Muscle of arm (tissue), 14 donors: ENCODE measurements at places on chromosomes 4 and X. TPM values are rescaled to one million over a fixed set of nuclear protein-coding genes. Genes with fewer than 3 reads are reported as not detected.

The PCYT1B gene
- polyA plus RNA-seq, result 3.1 TPM

The PLAC1 gene
- 2.4 TPM for polyA plus RNA-seq

The ARMCX1 gene
- polyA plus RNA-seq, result 89.0 TPM

The HSFX4 gene
- not detected for polyA plus RNA-seq

The MAGEE1 gene
- 3.3 TPM for polyA plus RNA-seq

The PHOX2B gene
- polyA plus RNA-seq, result 0.08 TPM

The HTN3 gene
- not detected for polyA plus RNA-seq

The ANKRD17 gene
- polyA plus RNA-seq, result 52.3 TPM

The CCKAR gene
- polyA plus RNA-seq, result not detected

The TRIM60 gene
- not detected for polyA plus RNA-seq

The CFI gene
- polyA plus RNA-seq, result 5.0 TPM

The NOX1 gene
- polyA plus RNA-seq, result 0.42 TPM

- DNase-seq, result no peak
Measured at GRCh38 chrX:952816-953215, 259.6 kb downstream of the CRLF2 start.

DNA sequence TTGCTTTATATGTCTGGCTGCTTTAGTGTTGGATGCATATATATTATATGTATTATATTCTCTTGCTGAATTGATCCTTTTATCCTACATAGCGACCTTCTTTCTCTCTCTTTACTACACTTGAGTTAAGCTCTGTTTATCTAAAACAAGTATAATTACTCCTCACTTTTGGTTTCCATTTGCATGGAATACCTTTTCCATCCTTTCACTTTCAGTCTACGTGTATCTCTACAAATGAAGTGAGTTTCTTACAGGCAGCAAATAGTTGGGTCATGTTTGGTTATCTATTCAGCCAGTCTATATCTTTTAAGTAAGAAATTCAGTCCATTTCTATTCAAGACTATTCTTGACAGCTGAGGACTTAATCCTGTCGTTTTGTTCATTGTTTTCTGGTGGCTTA lies 167.5 kb upstream of the USP38 start:
- DNase-seq, result no peak

- no peak for DNase-seq
Measured at GRCh38 chrX:99394456-99394855, 1015.6 kb downstream of the PCDH19 start.

DNA sequence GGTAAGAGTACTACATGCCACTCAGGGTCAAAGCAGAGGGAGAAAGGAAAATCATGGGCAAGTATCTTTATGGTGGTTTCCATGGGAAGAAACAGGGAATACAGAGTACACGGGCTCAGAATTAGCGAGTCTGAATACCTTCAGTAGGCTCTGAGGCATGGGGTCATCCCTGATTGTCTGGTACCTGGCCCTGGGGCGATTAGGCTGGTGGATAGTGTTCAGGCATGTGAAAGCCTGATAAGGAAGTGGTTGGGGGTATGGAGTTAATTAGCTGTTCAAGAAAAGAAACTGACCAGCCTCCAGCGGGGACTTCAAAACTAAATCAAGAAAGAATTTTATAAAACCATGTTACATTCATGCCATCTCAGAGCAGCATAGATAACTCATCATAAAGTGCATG lies 518.8 kb downstream of the RAB28 start:
- DNase-seq, result no peak

DNA sequence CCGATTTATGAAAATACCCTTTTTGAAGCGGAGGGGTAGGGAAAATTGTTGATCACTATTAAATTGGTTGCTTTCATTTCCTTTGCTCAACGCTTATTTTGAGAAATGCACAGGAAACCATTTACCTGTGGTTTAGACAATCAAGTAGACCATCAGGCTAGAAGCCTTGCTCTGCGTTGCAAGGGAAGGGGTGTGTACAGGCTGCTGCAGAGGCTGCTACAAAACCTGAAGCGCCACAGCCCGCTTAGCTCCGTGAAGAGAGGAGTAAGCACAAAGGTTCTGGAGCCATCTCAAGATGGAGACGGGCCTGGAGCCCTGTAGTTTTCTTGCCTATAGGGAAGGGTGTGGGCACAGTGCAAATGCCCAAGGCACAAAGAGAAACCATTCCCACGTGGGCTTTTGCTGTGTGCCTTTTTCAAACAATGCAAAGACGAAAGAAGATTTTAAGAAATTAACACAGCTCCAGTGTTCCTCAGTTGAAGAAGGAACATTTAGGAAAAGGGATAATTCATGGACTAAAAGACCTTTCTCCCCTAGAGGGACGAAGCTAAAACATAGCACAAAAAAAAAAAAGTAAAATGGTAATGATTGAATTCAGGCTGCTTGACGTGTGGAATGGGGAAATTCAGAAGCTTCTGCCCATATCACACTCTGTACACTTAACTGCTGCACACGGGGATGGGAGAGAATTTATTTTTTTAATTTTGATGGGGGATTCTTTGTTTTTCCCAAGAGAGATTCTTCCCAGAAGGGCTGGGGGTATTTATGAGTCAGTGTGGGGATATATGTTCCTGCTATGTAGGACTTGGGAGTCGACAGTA lies 3.5 kb downstream of the TMSB4X start:
- no peak for DNase-seq

GRCh38 chrX:17967888-17968287 lies 106.8 kb upstream of the RAI2 start:
- DNase-seq, result no peak
